ENCODE measurements at places on chromosomes 1 and 21.

- DNase-seq = no peak
Measured at GRCh38 chr1:35264871-35265270, 3.6 kb upstream of the ZMYM4 start.

DNA sequence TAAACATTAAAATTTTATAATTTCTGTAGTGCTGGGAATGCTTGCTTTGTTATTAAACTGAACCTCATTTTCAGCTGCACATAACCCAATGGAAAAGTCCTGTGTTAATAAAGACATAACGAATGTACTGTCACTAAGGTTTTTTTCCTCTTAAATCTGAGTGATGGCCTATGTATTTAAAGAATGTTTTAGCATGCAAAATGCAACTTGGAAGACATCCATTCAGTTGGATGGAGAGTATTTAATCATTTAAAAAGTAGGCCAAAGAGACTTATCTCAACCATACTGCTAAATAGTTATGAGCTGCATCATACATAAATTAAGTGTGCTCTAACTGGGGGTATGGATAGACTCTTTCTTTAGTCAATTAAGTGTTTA lies 48.5 kb downstream of the RWDD3 start:
- DNase-seq = no peak

GRCh38 chr1:34060901-34061415 lies 104.1 kb downstream of the CSMD2 start:
- no peak for DNase-seq

GRCh38 chr1:36776948-36777831 lies 257.1 kb downstream of the GRIK3 start:
- DNase-seq = no peak

- peak; percentile 67 for DNase-seq
Measured at GRCh38 chr1:167059045-167059808, 30.9 kb downstream of the GPA33 start.

DNA sequence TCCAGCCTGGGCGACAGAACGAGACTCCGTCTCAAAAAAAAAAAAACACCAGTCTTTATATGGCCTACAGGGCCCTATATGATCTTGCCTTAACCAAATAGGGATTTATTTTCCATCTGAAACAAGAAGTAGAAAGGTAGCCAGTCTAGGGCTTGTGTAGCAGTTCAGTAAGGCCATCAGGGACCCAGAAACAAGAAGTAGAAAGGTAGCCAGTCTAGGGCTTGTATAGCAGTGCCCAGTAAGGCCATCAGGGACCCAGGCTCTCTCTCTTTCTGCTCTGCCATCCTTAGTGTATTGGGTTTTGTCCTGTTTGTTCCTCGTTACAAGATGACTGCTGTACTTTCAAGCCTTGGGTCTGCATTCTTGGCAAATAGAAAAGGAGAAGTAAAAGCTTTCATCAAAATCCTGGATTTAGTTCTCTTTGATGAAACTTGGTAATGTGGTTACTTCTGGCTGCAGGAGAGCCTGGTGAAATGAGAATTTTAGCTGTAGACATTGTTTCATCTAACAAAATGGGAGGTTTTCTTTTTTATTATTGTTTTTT lies 46.1 kb downstream of the PKN2 start:
- no peak for DNase-seq
